Glomerular endothelial cell (primary cell): ENCODE measurements at places on chromosomes 11 and 22. TPM values are rescaled to one million over a fixed set of nuclear protein-coding genes. Genes with fewer than 3 reads are reported as not detected.

DNA sequence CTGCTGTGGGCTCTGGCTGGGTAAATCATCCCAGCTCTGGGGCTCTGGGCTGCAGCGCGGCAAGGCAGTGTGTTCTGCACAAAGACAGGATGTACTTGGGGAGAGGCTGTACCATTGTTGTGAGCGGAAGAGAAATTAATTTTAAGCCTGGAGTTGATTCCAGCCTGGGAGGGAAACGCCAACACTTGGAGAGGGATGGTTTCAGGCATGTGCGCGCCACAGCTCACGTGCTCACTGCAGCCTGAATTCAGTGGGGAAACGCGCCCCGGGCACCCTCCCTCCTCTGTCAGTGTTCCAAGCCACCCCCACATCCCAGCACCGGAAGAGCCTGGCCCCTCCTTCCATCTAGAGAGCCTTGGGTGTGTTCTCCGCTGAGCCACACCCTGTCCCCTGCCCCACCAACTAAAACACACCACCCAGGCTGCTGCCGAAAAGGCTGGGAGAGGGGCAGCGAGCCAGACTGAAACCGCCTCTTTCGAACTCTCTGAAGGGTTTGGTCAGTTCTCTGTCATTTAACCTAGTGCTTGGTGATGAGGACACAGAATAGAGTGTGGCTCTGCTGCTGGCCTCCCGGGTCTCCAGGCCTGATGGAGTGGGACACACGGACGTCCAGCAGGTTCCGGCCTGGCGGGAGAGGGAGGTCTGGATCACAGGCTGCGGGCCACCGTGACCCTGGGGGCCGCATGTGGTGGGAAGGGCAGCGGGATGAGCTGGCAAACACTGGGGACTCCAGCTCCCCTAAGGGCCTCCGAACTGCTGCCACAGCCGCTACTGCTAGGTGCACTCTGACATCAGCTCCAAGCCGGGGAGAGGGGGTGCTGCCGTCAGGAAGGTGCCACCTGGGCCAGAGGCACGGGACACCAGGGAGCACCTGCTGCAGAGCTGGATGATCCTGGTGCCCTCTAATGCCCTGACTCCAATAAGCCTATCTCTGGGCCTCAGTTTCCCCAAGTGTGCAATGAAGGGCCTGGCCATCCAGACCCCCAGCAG lies 230.8 kb downstream of the CTTN start:
- no peak for DNase-seq

GRCh38 chr22:49183826-49184216 lies 643.9 kb downstream of the BRD1 start:
- DNase-seq: no peak

GRCh38 chr22:40273319-40273718 lies 73.0 kb upstream of the ADSL start:
- no peak for DNase-seq

DNA sequence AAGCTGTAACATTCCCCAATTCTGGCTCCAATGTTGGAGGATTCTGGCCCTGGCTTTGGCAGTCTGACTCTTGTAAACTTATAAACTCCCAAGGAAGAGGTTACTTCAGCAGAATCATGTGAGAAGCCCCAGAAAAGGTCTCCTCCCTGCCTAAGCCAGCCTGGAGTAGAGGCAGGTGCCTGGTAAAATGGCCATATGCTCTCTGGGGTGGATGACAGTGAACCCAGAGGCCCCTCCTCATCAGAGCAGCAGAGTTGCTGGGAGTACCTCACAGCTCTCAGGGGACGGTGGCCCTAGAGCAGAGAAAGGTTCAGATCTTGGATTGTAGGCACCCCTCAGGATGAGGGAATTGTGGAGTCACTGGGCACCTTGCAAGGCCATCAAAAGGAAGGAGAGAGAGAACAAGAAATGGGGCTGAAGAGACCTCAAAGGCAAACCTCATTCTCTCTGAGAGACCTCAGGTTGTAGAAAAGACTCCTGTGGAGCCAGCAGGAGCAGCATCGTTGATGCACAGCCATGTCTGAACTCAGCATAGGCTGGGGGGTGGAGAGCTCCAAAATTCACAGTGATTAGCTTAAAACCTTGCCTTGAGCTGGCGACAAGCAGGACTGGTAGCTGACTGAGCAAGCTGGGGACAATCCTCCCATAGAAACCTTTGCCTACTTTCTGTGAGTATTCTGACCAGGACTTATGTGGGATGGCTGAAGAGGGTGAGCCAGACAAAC lies 4.9 kb upstream of the P2RY6 start:
- no peak for DNase-seq

DNA sequence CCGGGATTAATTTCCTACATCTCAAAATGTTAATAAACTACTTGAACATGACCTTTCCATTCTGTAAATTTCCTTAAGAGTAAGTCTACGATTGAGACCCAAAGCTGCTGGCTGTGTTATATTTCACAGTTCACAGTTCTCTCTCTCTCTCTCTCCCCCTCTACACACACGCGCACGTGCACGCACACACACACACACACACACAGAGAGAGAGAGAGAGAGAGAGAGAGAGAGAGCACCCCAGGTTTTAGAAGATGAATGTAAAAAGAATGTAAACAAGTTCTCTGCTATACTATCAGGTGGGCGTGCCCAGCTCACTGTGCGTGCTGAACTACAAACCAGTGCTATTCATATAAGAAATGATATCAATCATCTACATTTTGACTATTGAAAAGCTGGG lies 3.3 kb downstream of the BDNF start:
- no peak for DNase-seq

- no peak for DNase-seq
Measured at GRCh38 chr11:69327741-69328191, 33.8 kb downstream of the MYEOV start.

- no peak for DNase-seq
Measured at GRCh38 chr22:38148245-38148644, 33.4 kb downstream of the PLA2G6 start.

Gene MS4A8
- not detected in 2 replicates for total RNA-seq

Gene MPZL2
- total RNA-seq: 9.7 and 31.9 TPM in 2 replicates
